Spleen (tissue), 13 donors: ENCODE measurements at places on chromosomes 6 and 20. TPM values are rescaled to one million over a fixed set of nuclear protein-coding genes. Genes with fewer than 3 reads are reported as not detected.

PAK5 gene
- not detected for total RNA-seq

DNA sequence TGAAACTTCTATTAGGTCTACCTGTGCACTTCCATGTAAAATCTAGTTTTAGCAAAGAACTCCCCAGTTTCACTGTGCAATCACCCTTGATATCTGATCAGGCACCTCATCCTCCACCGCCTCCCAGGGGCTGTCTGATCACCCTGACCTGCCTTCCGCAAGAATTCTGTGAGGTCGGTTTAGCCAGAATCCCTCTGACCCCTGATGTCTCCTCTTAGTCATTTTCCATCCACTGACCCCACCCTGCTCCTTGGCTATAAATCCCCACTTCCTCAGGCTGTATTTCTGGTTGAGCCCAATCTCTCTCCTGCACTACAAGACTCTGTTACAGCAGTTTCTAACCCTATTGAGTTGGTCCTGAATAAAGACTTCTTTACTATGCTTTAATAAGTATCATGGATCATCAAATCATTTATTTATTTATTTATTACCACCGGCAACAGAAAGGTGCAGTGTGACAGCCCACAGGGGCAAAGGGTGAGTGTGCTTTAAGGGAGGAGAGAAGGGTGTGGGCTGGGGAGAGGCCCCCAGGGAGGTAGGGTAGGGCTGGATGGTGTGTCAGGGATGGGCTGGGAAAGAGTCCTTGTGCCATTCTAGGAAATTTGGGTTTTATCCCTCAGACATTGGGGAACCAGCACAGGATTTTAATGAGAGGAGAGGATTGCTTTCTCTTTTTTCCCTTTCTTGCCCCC is 11.2 kb upstream of the SERPINB6 start:
- DNase-seq: no peak

DNA sequence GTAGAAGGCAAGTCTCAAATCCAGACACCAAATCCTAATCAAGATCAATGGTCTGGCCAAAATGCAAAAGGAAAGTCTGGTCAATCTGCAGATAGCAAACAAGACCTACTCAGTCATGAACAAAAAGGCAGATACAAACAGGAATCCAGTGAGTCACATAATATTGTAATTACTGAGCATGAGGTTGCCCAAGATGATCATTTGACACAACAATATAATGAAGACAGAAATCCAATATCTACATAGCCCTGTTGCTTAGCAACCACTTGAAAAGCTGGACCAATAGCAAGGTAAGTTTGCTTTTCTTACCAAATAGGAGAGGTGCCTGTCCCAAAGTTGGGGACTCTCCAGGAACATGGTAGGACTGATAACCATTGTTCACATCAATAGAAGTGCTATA is 2.0 kb downstream of the SEMG2 start:
- DNase-seq: no peak

DNA sequence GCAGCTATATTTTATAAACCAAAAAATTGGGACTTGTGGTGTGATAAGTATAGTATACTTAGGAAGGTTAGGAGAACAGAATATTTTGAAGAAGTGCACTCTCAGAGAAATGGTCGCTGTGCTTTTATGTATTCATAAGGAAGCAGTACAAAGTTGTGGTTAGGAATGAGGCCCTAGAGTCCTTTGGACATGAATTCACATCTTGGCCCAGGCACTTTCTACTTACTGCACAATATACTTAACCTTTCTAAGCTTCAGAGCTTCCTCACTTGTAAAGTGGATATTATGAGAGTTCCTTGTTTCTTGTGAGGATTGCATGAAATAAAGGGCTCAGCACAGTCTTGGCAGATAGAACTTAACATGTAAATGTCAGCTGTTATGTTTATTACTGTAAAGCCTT is 21.0 kb upstream of the SERINC3 start:
- DNase-seq: no peak

USP49 gene
- total RNA-seq: 4.7 TPM

GRCh38 chr6:163940705-163941623 is 526.4 kb downstream of the QKI start:
- DNase-seq: peak; percentile 41

MATN4 gene
- not detected for total RNA-seq

ANGPT4 gene
- not detected for total RNA-seq

CAGE1 gene
- not detected for total RNA-seq
